ENCODE measurements at places on chromosomes 2 and 18.

- DNase-seq = no peak
Measured at GRCh38 chr2:139964721-139965440, 1184.7 kb upstream of the NXPH2 start.

DNA sequence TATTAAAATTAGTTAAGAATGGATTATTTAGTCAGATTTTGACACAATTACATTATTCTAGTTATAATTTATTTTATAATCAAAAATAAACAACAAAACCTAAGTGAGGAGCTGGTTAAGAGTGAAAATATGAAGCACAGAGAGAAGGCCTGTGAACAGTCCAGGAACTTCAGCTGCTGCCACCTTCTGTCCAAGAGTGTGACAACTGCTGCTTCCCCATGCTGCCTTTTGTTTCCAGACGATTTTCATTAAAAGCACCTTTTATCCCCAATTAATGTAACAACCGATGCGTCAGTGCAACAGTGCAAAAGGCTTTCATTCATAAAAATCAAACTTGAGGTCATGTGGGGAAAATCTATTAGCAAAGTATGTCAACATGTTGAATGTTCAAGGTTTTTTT lies 363.6 kb downstream of the CTNNA2 start:
- DNase-seq = peak; percentile 66

- DNase-seq = no peak
Measured at GRCh38 chr2:68771211-68771751, 36.7 kb downstream of the ARHGAP25 start.

DNA sequence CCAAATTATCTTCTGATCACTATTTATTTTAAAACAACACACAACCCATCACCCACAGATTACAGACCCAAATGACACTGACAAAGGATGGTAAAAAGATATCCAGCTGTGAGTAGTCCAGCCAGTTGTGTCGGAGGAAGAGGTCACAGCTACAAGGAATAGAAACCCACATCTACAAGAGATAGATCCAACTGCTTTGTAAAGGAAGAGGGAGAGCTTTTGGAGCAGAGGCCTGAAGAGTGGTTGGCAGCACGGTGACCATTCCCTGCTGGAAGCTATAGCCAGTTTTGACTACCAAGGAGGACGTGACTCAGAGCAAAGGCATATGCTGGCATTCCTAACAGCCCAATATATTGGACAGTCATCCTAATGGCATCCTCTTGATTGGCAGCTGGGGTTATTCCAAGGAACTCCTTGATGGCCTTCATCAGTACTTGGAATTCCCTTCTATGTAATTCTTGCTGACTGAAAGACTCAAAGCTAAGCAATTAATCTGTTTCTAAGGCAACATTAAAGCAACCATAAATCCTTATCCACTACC lies 17.1 kb downstream of the SLC8A1 start:
- no peak for DNase-seq

GRCh38 chr18:30440351-30440750 lies 602.2 kb downstream of the DSC3 start:
- no peak for DNase-seq
